CD8-positive, alpha-beta T cell (primary cell): ENCODE measurements at places on chromosomes 7 and 10.
A peak's percentile ranks its signal among the peaks of the same experiment; 100 is the strongest.

DNA sequence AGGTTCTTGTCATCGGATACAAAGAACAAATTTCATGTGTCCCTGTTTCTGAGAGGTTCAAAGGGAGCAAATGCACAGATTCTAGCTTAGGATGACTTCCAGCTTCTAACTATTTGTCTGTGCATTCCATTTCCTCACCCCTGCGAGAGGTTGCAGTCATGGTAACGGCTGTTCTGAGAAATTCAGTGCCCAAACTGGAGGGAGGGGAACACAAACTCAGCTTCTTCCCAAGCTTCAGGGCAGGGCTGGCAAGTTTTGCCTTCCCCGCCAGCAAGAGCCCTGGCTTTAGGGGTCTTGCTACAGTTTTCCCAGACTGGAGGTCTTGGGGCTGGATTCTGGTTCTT is 11.1 kb downstream of the FAS start:
- DNase-seq: no peak

GRCh38 chr7:3043544-3044371 is at the start of gene CARD11:
Gene CARD11 (minus strand): TSS chr7:3043867. CDS start chr7:2958506, 85,361 bp downstream.
- DNase-seq: peak; percentile 65

GRCh38 chr7:43353902-43354301 is 229.0 kb upstream of the STK17A start:
- no peak for DNase-seq

GRCh38 chr10:79103585-79103984 is 34.8 kb downstream of the ZMIZ1 start:
- no peak for DNase-seq

GRCh38 chr7:158204453-158204852 is 383.2 kb downstream of the PTPRN2 start:
- DNase-seq: no peak

- no peak for DNase-seq
Observed at GRCh38 chr10:126959906-126960685, 54.9 kb downstream of the DOCK1 start.

GRCh38 chr10:1488970-1489548 is 248.3 kb downstream of the ADARB2 start:
- DNase-seq: no peak

DNA sequence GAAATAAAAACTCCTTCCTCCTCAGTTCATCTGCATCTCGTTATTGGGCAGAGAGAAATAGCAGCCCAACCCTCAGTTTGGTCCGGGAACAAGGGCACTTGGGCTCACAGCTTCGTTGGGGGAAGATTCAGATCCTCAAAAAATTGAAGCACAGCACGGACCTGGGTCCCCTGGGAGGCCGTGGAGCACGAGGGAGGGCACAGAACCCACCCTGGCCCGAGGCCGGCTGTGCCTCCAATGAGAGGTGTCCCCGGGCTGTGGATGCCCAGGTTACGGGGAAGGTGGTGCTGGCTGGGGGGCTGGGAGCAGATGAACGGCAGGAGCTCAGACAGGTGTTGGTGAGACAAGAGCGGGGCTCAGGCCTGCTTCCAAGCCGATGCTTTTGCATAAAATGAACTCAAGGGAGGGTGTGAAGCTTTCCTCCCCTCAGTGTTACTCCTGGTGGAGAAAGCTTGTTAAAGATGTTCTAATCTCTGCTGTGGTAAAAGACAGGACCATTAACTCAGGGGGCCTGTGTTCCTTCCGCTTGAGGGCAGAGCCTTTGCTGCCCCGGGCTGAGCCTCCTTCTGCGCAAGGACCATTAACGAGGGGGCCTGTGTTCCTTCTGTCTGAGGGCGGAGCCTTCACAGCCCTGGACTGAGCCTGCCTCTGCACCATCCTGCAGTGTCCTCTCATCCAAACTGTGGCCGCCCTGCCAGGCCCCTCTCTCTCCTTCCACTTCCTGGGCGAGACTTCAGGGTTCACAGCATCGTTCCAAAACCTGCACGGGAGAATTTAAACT is 302.2 kb downstream of the ADARB2 start:
- DNase-seq: no peak

DNA sequence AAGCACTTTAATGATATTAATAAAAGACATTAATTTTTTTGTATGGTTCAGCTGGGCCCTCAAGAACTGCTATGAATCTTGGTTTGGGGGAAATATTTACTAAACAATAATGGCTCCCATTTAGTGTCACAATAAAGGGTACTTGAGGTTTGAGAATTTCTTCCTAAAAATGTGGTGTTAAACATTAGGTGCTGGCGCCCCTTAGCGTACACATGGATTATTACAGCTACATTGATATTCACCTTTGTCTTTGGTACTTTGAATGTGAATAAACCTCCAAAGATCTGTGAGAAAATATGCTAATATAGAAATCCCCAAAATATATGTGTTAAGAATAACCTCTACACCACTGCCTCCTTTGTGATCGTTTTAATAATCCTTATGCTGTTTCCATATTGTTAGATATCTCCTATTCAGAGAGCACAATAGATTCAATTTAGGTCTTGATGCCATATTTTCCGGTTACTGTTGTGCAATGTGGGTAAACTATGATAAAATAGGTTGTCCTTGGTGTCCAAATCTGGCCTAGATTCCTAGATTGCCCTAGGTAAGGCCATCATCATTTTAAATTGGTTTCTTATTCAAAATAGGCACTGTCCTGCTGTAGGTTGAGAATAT is 161.8 kb upstream of the CACNA2D1 start:
- no peak for DNase-seq

GRCh38 chr7:6227294-6227846 is 45.1 kb downstream of the CYTH3 start:
- DNase-seq: no peak

DNA sequence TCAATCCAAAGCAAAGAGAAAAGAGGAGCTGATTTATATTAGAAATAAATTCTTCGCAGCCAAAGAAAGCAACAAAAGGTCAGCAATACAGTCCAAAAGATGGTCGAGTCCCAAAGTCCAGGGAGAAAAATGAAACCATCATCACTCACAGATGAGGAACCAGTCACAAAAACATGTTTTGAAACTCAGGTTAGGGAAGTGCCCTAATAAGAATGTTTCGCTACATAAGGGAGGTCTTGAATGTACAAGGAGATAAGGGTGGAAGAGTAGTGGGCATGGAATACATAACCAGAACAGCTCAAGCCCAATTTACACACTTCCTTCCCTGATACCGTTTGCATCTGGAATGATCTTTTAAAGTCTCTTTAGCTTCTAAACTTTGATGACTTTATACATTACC is 53.6 kb downstream of the VPS41 start:
- no peak for DNase-seq

GRCh38 chr7:34077168-34077567 is 171.8 kb downstream of the BMPER start:
- DNase-seq: no peak

GRCh38 chr7:73354821-73355220 is 26.9 kb downstream of the FKBP6 start:
- DNase-seq: no peak

DNA sequence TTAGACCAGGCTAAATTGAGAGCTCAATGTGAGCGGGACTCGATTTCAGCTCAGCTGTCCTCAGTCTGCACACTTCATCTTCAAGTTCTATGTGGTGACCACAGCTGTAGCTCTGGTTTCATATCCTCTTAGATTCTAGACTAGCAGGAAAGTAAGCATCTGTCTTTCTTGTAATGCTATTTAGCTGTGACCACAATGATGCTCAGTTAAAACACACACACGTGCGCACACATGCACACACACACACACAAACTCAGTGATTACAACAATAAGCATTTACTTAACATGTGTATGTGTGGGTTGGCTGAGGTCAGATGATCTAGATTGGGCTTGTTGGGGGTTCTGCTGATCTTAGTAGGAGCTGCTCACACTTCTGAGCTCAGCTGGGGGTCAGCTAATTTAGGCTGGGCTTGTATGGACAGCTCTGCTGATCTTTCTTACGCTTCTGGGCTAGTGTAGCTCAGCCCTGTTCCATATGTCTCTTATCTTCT is 82.5 kb downstream of the ZNF365 start:
- DNase-seq: no peak

GRCh38 chr7:54560723-54561122 is 18.5 kb downstream of the VSTM2A start:
- no peak for DNase-seq

DNA sequence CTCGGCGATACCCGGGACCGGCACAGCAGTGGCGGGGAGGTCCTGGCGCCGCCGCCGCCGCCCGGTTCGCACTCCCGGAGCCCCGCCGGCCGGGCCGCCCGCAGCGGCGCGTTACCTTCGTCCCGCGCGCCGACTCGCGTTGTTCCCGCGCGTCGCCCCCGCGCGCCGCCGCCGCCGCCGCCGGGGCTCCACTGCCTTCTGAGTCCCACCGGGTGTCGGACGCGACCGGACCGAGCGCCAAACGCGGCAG is at the start of gene EZH2:
TSS of gene EZH2 (minus strand) at position 243 of the 250 bp plus-strand sequence. CDS start 36,993 bp downstream, outside the sequence.
- no peak for DNase-seq

DNA sequence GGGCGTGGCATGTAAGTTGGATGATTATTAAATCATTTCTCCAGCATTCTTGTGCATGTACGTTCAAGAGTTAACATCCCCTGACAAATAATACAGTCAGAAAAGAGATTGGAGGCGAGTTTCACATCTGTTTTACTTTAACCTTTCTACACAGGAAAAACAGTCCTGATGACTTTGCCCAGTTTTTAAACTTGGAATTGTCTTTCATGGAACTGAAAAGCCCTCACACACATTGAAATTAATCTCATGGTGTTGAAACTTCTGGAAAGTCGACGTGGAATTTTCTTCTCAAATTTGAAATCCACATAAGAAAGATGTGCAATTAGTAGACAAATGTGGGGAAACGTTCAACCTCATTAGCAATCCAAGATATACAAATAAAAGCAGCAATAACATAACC is 31.2 kb upstream of the ZNF438 start:
- DNase-seq: no peak

- DNase-seq: no peak
Observed at GRCh38 chr7:1052031-1052818, 7.9 kb downstream of the GPR146 start.

- no peak for DNase-seq
Observed at GRCh38 chr7:139354729-139355128, 5.0 kb upstream of the LUC7L2 start.

DNA sequence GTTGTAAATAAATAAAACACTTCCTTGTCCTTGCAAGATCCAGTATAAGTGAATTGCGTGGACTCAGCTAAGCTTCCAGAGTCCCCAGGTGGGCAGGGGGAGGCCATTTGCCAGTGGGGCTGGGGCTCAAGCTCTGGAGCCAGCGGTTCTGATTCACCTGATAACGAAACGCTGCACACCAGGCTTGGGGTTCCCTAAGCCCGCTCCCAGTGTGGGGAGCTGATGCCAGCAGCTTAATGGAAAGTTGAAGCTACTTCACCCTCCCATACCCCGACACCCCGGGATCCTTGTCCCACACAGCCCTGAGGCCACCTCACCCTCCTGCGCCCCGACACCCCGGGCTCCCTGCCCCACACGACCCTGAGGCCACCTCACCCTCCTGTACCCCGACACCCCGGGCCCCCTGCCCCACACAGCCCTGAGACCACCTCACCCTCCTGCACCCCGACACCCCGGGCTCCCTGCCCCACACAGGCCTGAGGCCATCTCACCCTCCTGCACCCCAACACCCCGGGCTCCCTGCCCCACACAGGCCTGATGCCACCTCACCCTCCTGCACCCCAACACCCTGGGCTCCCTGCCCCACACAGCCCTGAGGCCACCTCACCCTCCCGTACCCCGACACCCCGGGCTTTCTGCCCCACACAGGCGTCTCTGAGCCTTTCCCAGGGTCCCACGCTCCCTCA is 30.8 kb downstream of the FKBP6 start:
- no peak for DNase-seq

- no peak for DNase-seq
Observed at GRCh38 chr7:107630342-107630741, 30.3 kb upstream of the SLC26A4 start.

GRCh38 chr7:3461923-3462322 is 160.9 kb downstream of the SDK1 start:
- DNase-seq: peak; percentile 62

GRCh38 chr10:33257439-33258080 is 76.9 kb downstream of the NRP1 start:
- no peak for DNase-seq

GRCh38 chr7:98922392-98923187 is 44.3 kb downstream of the TRRAP start:
- DNase-seq: no peak

GRCh38 chr10:103069453-103070331 is 123.4 kb downstream of the NT5C2 start:
- peak; percentile 80 for DNase-seq

DNA sequence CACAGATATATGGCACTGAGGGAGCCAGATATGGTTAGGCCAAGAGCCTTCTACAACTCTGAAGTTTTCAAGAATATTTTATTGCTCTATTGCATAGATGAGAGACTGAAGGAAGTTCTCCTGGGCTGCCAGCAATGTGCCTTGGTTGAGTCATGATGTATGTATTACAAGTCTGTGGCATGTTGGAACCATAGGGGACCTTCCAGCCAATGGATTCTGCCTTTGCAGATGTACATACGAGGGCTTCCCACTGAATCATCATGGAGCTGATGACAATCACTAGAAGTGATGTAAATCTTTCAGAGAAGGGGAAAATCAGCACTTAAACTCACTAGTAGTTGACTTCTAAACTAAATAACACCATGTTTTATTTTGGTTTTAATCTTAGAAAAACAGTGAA is 419.5 kb downstream of the PHTF2 start:
- no peak for DNase-seq

- DNase-seq: no peak
Observed at GRCh38 chr10:56622335-56622973, 261.4 kb upstream of the ZWINT start.

DNA sequence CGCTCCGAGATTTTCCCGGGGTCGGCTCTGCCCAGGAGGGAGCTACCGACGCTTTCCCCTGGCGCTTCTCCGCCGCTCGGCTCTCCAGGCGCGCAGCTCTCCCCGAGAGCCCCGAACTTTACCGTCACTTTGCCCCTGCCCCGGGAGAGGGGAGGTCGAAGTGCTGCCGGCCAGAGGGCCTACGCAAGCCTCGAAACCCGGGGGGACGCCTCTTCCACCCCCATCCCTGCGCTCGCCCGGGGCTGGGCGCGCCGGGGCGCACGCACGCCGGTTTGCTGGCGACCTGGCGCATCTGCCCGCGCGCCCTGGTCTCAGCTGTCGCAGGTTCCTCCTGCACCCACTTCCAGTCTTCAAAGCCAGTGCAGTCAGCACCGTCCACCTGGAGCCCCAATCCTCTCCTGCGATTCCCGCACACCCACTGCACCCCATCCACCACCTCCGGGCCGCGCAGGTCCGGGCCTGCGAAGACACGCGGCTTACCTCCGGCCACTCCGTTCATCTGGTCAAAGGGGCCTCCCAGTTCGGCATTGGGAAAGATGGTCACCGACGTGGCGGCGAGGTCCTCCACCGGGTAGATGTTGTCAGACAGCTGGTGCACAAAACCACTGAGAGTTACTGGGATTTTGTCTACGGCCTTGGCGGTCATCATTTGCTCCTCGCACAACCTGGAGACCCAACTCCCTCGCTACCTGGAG is 638 bp downstream of the EGR2 start:
- no peak for DNase-seq

GRCh38 chr10:15609246-15609645 is 110.5 kb downstream of the ITGA8 start:
- DNase-seq: no peak

- DNase-seq: no peak
Observed at GRCh38 chr7:56287429-56288138, 171.4 kb upstream of the NUPR2 start.

- DNase-seq: no peak
Observed at GRCh38 chr10:124469956-124470484, 8.4 kb downstream of the LHPP start.
